Stimulated activated CD4-positive, alpha-beta T cell treated with anti-CD3 and anti-CD28 coated beads, Interleukin-15, amount 100 ng/mL, for 1 hour (primary cell): ENCODE measurements at places on chromosomes 5 and 9.

GRCh38 chr5:151094852-151095245 lies 14.0 kb upstream of the TNIP1 start:
- no peak for DNase-seq

GRCh38 chr9:36911601-36912412 lies 122.3 kb downstream of the PAX5 start:
- no peak for DNase-seq

DNA sequence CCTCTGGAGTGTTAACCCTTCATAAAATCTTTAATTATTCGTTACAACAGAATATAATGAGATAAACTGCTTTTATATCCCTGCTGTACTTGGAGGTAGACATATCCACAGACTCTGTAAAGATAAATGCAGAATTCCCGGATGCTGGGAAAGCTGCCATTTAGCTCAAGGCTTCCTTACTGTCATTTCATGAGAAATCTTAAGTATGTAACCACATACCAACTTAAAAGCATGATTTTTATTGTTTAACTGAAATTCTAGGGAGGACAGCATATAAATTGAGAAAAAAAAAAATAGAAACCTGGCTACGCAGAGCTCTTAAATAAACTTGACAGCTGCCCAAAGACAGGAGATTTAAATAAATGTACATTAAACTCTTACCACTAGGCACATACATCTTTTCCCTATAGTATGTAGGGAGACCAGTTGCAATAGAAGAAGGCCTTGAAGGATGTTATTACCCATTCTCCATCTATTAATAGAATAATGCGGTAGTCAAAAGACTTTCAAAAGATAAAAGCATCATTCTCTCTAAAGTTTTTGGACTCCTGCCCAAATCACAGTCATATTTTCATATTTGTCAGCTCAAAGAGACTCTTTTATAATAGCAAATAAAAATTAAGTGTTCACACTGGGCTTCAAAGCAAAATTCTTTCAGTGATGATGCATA lies 373.8 kb downstream of the NDUFS4 start:
- DNase-seq, result no peak

GRCh38 chr5:174448662-174449061 lies 275.7 kb upstream of the MSX2 start:
- no peak for DNase-seq

DNA sequence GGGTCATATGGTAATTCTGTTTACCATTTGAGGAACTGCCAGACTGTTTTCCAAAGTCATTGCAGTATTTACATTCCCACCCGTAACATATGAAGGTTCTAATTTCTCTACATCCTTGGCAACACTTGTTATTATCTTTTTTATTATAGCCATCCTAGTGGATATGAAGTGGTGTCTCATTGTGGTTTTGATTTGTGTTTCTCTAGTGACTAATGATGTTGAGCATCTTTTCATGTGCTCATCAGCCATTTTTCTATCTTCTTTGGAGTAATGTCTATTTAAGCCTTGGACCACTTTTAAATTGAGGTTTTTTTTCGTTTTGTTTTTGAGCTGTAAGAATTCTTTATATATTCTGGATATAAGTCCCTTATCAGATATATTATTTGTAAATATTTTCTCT lies 132.8 kb upstream of the RUSC2 start:
- DNase-seq, result no peak

DNA sequence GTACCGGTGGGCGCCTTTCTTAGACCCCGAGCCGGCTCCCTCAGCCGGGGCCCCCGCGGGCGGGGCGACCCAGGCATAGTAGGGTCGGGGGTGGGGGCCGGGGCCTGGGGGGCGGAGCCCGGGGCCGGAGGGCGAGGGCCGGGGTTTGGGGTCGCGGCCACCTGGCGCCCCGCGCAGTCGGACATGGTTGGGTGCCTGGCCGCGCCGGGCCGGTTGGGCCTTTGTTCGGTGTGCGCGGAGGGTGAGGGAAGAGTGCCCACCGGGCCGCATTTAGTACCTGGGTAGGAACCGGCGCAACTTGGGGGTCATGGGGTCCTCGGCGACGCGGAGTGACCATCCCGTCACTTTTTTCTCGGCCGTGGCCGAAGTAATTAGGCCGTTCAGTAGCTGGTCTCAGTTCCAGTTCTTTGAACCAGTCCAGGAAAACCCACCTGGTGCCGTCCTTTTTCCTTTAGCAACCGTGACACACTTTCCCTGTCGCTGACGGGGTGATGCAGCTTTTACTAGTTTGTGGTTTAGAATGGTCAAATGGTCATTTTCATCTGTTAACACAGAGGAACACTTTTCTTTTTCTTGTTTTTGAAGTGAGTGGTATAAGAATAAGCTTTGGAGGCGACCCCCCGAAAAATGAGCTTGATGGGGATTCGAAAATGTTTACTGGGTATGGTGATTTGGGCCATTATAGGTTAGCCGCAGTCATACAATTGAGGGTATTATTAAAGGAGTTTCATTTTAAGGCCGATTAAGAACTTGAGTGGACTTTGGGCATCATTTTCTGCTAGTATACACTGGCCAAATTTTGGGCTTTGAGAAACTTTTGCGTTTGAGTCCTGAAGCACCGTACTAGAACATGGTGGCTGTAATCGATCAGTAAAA lies 589 bp downstream of the CKS2 start:
- no peak for DNase-seq

DNA sequence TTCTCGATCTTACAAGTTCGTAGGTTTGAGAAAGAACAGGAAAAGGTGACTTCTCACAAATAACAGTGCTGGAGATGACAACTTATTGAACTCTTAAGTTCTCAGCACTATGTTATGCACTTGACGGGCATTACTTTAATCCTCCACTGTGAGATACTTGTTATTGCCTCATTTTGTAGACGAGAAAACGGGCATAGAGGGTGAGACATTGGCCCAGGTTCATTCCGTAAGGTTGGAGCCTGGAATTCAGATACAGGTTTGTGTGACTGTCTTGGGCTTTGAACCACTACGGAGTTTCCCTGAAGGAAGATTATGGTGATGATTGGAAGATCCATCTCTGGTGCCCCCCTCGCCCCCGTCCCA lies 657 bp downstream of the MAT2B start:
- no peak for DNase-seq

DNA sequence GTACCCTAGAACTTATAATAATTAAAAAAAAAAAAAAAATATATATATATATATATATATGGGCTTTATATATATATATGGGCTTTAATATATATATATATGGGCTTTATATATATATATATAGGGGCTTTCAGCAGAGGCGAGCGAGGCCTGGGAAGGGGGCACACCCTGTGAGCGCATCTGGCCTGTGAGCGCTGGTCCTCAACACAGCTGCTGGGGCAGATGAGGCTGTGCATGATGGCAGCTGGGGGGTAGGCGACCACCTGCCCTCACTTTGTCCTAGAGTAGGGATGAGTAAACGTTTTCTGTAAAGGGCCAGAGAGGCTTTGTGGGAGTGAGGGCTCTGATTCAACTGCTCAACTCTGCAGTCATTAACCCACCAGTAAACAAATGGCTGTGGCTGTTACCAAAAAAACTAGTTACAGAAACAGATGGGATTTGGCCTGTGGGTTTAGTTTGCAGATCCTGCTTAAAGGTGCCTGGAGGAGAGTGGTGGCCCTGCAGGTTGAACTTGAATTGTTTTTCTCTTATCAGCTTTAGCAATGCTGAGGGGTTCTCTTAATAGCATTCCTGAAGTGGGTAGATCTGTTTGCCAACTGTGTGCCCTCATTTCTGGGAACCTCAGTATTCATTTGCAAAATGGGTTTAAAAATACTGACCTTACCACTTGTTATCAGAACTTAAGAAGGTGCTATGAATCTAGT lies 88.1 kb upstream of the EPB41L4B start:
- DNase-seq, result no peak

DNA sequence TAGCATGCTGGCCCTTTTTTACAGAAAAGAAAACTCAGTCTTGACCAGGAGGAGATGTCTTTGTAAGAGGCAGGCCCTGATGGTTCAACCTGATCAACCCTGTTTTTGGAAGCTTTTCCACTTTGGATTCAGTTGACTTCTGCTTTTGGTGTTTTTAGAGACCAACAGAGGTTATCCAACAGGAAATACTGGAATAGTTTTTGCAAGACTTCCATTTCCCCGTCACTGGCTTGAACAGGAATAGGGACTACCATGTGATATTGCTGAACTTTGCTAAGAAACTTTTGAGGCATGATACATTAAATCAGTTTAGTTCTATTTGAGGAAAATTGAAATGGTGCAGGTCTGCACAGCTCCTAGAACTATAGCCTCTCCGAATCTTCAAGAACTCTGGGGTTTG lies 17.1 kb upstream of the DAB2 start:
- DNase-seq, result no peak

- DNase-seq, result no peak
Observed at GRCh38 chr5:1840071-1840547, 38.9 kb downstream of the NDUFS6 start.

GRCh38 chr9:132147331-132147730 lies 14.5 kb upstream of the NTNG2 start:
- no peak for DNase-seq

- no peak for DNase-seq
Observed at GRCh38 chr5:175443514-175444059, 395 bp downstream of the DRD1 start.

DNA sequence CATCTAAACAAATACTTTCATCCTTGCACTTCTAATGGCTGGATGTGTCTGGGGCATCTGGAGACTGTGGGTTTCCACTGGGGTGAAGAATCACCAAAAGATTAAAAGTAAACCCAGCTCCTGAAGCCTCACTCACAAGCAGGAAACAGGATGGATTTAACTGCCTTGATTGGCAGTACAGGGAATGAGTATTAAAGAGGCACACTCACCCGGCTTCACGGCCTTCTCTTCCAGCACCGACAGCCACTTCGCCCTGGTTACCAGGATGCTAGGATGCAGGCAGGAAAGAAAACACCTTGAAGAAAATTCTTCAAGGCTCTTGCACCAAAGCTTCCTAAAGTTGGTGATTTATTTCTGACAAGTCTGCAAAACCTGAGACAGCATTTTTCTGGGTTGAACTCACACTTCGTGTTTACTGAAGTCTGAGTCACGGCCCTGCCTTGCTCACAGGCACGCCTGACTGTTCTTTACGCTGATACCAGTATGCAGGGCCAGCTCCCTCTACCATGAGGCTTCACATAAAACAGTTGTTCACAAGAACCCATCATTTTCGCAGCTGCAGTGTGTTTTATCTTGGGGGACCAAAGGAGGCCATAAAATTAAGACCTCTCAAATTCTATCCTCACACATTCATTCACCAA lies 56.5 kb upstream of the ZNF354A start:
- DNase-seq, result no peak

DNA sequence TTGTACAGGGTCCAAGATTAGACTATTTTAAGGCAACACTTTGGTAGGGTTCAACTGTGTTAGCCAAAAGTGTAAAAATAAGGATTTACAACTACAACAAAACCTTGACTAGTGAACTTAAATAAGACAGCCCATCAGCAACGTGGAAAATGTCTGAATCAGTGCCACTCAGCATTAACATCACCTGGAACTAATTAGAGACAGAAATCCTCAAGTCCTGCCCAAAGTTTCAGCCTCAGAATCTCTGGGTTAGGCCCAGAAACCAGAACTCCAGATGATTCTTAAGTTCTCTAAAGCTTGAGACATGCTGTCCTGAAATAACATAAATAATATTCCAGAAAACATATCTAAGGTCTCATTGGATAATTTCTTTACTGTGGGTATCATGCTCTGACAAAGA lies 118.6 kb downstream of the SEMA6A start:
- DNase-seq, result no peak

DNA sequence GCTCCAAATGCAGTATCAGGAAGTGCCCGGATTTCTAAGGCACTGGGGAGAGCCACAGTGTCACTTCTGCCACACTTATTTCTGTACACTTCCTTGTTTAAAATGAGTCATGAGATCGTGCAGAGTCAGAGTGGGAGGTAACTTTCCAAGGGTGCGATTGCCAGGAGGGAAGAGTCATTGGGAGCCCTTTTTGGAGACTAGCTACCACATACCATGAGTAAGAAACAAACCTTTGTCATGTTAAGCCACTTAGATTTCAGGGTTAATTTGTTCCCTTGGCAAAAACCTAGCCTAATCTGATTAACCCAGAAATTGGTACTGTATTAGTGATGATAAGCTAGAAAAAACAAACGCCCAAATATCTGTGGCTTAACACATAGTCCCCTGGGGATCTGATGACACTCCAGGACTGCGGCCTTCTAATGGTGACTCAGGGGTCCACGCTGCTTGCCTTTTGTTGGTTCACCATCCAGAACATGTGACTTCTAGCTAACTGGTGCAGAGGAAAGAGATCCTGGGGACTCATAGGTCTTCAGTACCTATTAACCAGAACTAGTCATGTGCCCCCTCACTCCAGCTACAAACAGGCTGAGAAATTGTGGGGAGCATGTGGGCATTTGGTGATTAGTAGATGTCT lies 48.6 kb upstream of the TLE1 start:
- no peak for DNase-seq

DNA sequence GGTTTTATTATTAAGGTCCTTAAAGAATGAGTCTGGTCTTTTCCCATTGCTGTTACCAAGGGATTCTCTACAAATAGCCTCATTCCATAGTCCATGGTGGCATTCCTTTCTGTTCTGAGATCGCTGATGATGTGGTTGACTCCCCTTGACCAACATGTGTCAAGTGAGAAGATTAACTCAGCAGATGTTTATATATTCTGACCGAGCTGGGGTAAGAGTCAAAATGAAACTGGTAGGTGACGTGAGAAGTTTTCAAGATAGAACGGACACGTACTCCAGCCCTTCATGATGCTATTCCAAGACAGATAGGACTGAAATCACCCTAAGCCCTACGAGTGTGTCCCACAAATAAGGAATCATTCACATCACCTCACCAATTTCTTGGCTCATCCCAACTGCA lies 155.5 kb upstream of the WWC1 start:
- no peak for DNase-seq

DNA sequence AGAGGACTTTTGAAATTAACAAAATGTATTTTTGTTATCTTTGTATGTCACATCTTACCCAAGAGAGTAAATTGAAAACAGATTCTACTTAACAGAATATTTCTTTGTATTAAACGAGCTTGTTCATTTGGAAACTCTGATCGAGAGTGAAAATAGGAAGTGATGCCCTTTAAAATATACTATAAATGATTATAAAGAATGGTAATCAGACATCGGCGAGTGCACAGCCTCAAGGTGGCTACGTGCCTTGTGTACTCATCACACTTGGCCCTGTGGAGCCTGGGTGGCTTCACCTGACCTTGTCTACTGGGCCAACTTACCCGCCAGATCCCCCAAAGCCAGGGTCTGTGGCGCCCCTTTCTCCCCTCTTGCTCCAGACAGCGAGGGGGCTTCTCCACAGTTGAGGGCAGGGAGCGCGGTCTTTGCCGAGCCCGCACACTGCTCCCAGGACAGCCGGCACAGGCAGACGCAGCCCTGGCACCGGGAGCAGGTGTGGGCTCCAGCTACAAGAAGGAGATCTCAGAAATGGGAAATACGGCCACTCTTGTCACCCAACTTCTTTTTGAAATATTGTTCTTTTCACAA lies 243.2 kb downstream of the CEMIP2 start:
- DNase-seq, result no peak
